Endothelial cell of umbilical vein (primary cell): ENCODE measurements at places on chromosomes 1 and 21.

DNA sequence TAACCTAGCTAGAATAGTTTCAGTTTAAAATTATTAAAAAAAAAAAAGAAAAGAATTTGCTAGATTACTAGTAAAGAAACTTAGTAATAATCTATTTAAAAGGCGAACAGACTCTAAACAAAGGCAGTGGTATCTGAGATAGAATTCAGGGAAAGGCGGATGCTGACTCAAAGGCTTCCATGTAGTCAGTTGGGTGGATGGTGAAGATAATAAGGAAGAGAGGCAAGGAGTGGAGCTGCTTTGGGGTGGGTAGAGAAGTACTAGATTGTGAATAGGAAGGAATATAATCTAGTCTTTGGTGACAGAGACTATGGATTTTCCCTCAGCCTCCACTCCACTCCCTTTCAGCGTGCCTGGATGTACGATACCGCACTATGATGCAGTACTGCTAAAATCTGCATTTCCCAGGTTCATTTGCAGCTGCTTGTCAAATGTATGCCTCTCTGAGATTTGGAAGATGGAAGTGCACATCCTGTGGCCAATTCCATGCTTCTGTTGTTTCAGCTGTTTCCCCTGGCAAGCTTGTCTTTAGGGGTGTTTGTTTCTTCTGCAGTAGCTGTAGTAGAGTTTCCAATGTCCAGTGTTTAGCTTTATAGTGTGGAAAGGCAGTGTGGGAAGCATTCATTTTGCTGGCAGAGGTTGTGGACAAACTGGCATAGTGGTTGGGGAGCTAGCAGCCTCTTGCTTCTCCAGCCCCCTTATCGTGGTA, 184.6 kb upstream of the NRIP1 start:
- peak; percentile 84 for DNase-seq

DNA sequence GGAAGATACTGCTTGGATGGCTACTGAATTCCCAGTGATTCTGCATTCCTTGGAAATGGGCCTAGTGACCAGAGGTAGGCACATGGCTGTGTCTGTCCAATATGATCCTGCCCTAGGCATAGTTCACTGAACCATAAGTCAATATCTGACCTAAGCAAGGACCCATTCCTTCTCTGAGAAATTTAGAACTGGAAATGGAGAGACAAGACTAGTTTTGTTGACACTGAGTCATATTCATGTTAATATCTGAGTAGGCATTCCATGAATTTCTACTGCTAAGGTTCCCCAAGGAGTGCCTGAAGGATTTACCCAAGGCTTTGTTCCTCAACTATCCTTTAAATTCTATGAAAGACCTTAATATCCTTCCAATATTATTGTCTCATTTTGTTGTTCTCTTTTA, 329.8 kb upstream of the BEND5 start:
- DNase-seq = no peak

GRCh38 chr1:157137408-157138219, 581 bp downstream of the ETV3 start:
- DNase-seq = peak; percentile 32

DNA sequence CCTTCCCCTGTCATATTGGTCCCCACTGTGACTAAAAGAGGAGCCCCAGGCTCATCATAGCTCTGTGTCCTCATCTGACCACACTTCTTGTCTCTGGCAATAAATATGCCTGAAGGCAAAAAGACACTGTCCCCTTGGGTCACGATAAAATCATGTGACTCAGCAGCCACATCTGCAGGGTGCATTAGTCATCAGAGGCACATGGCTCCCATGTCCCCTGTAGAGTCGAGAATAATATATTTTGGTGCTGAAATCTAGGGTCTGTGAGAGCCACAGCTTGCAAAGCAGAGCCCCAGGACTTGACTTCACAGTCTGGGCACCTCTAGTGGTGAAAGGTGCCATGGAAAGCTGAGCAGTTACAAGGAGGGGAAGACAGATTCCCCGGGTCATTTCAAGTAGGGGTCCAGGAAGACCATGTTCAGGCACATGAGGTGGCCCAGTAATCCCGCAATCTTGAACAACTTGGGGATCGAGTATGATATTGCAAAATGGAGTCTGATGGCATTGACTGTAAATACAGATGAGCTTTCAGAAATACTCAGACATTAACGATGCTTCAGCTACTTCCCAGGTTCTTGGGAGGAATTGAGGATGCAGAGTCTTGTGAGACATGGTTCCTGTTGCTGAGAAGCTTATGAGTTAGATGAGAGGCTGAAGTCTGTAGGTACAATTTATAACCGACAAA, 68.6 kb downstream of the SLC35F3 start:
- no peak for DNase-seq

DNA sequence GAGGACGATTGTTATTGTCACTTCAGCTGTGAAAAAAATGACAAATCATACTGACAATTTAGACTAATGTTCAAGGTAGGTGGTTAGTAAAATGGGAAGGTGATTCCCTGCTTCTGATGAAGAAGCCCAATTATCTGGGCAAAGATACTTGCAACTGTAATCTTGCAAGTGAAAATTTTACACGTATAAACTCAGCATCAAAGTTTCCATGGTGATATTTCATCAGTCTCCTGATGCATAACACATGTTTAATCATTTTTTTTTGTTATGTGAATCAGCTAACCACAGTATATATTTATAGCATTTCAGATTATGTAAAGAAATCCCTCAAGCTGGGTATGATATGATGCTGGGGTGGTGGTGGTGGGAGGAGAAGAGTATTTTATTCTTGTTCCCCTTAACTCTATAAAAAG, 16.4 kb upstream of the KCNK1 start:
- DNase-seq = no peak

GRCh38 chr1:226034482-226034881, 28.0 kb upstream of the H3-3A start:
- peak; percentile 89 for DNase-seq

GRCh38 chr1:175435392-175435791, 242.8 kb upstream of the KIAA0040 start:
- no peak for DNase-seq

DNA sequence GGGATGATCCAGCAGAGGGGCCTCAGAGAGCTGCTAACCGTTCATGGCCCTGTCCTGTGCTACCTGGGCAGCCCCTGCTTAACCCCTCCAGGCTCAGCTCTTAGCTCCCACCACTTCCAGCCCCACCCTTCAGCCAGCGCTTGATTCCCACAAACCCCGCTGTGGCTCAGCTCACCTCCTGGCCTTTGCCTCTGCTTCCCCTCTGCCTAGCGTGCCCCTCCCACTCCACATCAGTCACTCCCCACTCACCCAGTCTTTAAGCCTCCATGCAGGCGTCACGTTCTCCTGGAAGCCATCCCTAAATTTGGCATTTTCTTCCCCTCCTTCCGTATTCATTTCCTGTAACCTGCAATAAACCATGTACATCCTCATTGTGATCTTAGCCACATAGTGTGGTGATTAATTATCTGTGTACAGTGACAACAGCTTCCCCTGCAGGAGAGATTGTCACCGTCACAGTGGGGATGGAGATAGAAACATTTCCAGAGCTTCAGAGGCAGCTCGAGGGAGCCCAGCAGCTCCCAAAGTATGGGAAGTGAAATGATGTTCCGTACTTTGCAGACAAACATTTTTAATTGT, 65.5 kb downstream of the EPHB2 start:
- no peak for DNase-seq

- no peak for DNase-seq
These were observed 1.7 kb downstream of the ZBTB18 start for GRCh38 chr1:244052728-244053312.

- DNase-seq = peak; percentile 72
These were observed 49.2 kb upstream of the C1orf198 start for GRCh38 chr1:230917284-230918135.

DNA sequence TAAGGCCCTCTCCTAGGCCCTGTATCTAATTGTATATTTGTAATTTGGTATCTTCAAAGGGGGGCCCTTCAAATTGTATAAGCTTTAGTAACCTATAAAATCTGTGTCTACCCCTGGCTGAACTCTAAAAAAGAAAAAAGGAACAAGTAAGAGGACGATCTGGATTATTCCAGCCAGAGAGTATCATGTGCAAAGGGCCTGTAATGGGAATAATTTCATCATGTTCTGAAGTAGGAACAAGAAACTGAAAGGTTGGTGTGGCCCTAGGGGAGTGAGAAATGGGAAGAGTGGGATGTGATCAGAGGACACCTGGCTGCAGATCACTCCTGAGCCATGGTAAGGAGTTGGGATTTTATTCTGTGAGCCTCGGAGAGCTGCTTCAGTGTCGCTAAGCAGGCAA, 14.7 kb downstream of the PTAFR start:
- no peak for DNase-seq
